ENCODE measurements at places on chromosomes 2 and 18. TPM values are rescaled to one million over a fixed set of nuclear protein-coding genes. Genes with fewer than 3 reads are reported as not detected.

GRCh38 chr18:54329787-54330186 is 27.9 kb downstream of the STARD6 start:
- DNase-seq = no peak

- DNase-seq = no peak
Observed at GRCh38 chr2:65299246-65299645, 71.6 kb downstream of the ACTR2 start.

GRCh38 chr18:38475686-38476085 is 910.1 kb upstream of the CELF4 start:
- no peak for DNase-seq

DNA sequence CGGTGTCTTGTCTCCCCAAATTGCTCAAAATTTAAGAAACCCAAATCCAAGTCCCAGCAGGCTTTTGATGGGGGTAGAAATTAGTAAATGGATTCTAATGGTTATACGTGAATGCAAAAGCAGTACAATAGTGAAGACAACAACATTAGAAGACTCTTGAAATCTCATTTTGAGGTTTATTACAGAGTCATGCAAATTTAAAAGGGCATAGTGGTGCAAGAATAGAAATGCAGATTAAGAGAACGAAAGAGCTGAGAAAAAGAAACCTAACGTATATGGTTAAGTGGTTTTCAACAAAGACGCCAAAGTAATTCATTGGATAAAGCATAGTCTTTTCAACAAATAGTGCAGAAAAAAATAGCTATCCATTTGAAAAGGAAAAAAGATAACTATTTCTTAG is 33.2 kb upstream of the CXXC1 start:
- DNase-seq = no peak

- DNase-seq = no peak
Observed at GRCh38 chr18:28112056-28112470, 64.9 kb downstream of the CDH2 start.

DNA sequence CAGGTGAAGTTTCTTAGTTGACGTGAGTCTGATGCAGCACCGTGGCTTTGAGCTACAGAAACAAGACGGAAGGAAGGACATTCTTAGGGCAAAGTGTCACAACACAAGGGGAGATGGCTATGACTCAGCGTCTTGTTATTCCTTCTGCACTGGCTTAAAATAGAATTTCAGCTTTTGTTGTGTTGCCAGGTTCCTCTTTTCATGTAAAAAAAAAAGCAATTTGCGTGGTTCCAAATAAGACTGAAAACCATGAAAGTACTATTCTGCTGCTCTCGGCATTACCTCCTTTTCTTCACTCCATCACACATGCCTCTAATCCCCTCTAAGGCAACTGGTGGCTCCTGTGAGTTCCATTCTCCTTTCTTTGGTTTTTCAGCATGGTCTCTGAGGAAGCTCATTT is 150.1 kb downstream of the ANTXR1 start:
- DNase-seq = peak; percentile 8

GRCh38 chr2:44912660-44913059 is 28.8 kb upstream of the SIX3 start:
- DNase-seq = no peak

GRCh38 chr2:113176696-113177355 is 3.1 kb downstream of the PSD4 start:
- no peak for DNase-seq

DNA sequence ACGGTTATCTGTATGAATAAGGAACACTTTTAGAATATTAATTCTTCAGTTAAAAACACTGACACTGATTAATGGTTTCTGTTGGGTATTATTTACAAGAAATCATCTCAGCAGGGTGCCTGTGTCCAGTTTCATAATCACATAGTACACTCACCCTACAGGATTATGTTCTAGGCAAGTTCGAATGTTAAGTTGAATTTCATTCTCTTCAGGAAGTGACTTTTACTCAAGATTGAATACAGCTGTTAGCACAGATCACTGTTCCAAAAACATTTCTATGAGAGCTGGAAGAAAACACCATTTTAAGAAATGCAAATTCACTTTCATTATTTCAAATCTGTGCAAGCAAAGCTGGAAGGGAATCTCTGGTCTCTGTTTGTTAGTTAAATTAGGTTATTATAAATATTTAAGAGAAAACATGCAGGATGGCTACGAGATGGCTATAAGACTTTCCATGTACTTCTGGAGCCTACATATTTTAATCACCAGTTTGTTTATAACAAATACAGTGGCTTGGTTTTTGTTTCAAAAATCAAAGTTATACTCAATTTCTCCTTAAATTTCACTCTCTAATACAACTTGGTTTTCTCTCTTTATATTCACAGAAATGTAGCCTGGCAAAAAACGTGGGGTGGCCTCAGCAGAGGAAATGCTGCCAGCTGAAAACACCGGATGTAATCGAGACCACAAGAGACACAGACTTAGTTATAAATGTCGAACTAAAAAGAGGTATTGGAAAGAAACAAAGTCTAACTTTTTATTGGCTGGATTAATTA is 65.8 kb downstream of the RBMS1 start:
- DNase-seq = peak; percentile 55

- DNase-seq = no peak
Observed at GRCh38 chr2:157934684-157935377, 58.7 kb upstream of the ACVR1 start.

DNA sequence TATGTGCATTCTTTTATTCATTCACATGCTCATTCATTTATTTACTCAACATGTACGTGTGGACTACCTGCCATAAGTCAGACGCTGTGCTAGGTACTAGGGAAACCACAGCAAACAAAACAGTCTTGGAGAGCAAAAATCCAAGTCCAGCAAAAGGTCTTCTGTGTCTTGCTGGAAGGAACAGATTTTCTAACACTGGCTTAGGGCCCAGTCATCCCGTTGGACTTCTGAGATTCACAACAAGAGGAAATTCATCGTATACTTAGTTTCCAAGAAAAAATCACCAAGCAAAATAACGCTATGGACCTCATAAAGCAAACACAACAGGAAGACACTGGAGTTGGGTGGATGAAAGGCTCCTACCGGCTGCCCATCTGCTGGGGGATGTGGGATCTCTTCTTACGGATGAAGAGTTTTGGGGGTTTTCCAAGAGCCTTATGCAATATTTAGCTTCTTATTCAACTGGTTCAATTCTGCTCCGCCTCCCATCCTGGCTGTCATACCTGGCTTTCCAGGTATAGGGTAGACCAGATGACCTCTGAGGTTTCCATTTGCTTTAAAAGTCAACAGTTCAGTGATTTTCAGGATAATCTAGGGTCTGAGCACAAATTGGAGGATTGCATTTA is 262.7 kb downstream of the HAUS1 start:
- DNase-seq = no peak

GRCh38 chr18:22436136-22436535 is 18.4 kb upstream of the CTAGE1 start:
- no peak for DNase-seq

GRCh38 chr2:66440708-66441497 is 6.0 kb downstream of the MEIS1 start:
- DNase-seq = no peak

DNA sequence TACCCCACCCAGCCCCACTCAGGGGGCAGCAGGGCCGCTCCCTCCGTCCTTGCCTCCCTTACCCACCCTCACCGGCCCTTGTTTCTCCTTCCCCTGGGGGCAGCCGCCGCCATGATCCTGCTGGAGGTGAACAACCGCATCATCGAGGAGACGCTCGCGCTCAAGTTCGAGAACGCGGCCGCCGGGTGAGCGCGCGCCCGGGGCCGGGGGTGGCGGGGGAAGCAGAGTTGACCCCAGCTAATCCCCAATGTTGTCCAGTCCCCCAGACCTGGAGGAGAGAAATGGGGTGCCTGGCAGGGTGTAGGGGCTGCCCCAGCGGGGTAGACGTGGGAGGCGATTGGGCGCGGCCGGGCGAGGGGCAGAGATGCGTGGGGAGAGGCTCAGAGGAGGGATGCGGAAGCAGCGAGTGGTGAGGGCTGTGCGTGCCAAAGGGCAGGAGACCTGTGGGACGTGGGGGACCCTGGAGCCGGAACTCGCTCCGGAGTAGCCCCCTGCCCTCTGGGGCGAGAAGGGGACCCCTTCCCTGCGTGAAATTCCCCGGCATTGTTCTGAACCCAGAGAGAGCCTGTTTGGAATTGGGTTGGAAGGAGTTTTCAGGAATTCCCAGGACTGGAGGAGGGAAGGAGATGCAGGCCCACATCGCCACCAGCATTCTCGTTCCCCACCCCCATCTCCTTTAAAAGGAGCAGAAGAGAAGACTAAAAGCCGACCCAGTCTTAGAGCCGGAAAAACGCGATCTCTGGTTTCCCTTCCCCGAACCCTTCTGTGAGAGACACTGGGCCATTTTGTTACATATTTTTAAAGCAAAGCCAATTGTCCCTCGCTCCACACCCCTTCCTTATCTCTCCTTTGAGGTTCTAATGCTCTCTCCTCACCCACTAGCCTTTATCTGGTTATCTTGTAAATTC is 625 bp downstream of the ARPC2 start:
- peak; percentile 80 for DNase-seq

CDH2 gene
- total RNA-seq = not detected

FRZB gene
- 0.10 TPM for total RNA-seq

MAP3K19 gene
- total RNA-seq = not detected

TPGS2 gene
- total RNA-seq = 53.7 TPM

CNGA3 gene
- total RNA-seq = not detected

TMEM198 gene
- 0.39 TPM for total RNA-seq

LYPD6B gene
- total RNA-seq = 1.2 TPM
